ENCODE measurements at places on chromosomes 2 and 18.

DNA sequence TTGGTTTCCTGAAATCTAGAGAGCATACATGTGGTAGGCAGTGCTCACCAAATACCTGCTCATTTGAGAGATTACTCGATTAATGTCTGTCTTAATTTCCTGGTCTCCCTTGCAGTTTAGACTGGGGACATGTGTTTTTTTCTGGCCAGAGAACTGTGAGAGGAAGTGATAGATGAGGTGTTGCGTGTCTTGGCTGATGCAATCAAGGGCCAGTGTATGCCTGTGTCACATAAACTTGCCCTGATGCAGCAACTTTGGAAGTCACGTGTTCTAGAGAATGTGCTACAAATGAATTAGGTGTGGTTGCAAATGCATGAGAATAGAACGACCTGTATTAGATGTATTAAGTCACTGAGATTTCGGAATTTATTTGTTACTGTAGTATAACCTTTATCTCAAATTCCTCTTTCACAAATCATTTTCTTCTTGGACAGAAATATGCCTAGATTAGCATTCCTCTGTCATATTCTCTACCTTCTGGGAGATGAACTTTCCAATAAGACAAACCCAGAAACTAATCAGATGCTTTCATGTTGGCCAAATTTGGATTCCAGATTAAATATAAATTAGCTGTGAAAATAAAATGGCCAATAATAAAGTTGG lies 9.9 kb upstream of the IL1A start:
- DNase-seq = peak; percentile 33

DNA sequence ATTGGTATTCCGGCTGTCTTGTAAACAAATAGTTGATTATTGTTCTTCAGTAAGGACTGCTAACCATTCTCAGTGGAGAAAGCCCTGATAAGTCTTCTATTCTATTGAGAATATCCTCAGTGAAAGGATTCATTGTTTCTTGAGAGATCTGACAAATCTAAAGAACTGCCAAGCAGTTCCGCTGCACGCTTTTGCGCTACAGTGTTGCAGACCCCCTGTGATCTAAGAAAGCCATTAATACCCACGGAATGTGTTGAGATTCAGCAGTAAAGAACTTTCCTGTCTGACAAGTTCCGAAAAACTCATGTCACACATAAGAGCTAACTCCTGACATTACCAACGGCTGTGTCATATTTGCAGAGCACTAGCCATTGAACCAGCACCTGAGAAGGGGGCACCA lies 63.8 kb downstream of the ZNF236 start:
- no peak for DNase-seq

DNA sequence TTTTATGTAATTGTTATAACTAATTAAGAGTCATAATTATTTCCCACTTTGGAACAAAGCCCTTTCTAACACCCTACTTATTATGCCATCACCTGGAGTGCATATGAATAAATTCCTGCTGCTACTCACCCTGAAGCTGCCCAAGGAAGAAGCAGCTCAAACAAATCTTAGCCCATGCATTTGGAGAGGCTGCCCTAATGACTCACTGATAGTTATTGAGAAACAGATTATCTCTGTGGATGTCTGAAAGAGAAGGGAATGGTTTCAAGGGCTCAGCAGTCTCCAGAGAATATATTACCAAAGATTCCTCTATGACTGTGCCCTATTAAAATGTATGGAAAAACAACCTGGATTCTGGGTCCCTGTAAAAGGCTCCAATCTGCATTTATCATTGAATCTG lies 81.0 kb downstream of the GPR39 start:
- no peak for DNase-seq

GRCh38 chr2:65481961-65482360 lies 49.6 kb upstream of the SPRED2 start:
- no peak for DNase-seq

DNA sequence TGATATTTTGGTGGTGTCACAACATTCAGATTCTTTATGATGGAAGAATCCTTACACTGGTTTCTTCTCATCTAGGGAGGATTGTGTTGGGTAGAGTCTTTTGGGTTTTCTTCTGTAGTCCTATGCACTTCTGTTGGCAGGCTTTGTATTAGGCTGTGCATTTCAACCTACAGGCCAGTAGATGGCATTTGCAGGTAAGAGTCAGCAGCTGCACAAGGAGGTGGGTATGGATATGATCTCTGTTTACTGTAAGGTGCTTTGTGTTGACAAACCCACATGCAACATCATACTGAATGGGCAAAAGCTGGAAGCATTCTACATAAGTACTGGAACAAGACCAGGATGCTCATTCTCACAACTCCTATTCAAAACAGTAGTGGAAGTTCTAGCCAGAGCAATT lies 656.8 kb downstream of the METTL4 start:
- DNase-seq = no peak

- DNase-seq = no peak
These were observed 553.3 kb downstream of the ARHGAP15 start for GRCh38 chr2:143682436-143683055.

DNA sequence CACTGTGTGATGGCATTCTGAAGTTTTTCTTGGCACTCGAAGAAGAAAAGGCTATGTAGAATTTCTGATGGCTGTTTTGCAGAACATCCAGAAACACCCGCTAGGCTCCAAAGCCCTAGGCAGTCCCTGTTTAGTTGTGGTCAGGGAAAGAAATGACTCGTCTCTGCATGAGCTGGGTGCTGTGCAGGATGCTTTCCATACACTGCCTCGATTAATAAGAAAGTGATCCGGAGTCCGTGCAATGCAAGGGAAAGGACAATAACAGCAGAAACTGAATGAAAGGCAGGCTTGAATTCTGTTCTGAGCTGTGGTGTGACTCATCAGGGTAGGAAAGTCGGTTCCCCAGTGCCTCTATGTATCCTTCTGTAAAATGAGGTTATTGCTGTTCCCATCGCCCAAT lies 18.7 kb downstream of the MAPRE3 start:
- no peak for DNase-seq

GRCh38 chr2:167240671-167241070 lies 352.4 kb downstream of the XIRP2 start:
- no peak for DNase-seq

Measured in CD4-positive, alpha-beta T cell treated with Interleukin-1 beta for 1 hour (primary cell).